Activated naive CD4-positive, alpha-beta T cell treated with anti-CD3 and anti-CD28 coated beads, Interleukin-2, amount 50 U/mL, for 72 hours (primary cell): ENCODE measurements at places on chromosomes 3 and 15. TPM values are rescaled to one million over a fixed set of nuclear protein-coding genes. Genes with fewer than 3 reads are reported as not detected.

The BTLA gene
- 25.5 TPM for total RNA-seq

The GOLGA6L9 gene
- 4.4 TPM for total RNA-seq

The RLBP1 gene
- not detected for total RNA-seq

The ADPGK gene
- total RNA-seq, result 81.8 TPM

The FSIP1 gene
- total RNA-seq, result 0.18 TPM
